Pulmonary artery endothelial cell (primary cell): ENCODE measurements at places on chromosomes 12 and 14. TPM values are rescaled to one million over a fixed set of nuclear protein-coding genes. Genes with fewer than 3 reads are reported as not detected.

CYP46A1 gene
- under 0.01 and 0.07 TPM in 2 replicates for total RNA-seq

RAD9B gene
- total RNA-seq: 0.25 and 0.40 TPM in 2 replicates

HEBP1 gene
- 18.5 and 24.9 TPM in 2 replicates for total RNA-seq

TAS2R42 gene
- not detected in 2 replicates for total RNA-seq

SLC8A3 gene
- 0.13 and 0.14 TPM in 2 replicates for total RNA-seq
